ENCODE measurements at places on chromosomes 7 and 10. TPM values are rescaled to one million over a fixed set of nuclear protein-coding genes. Genes with fewer than 3 reads are reported as not detected.

DNA sequence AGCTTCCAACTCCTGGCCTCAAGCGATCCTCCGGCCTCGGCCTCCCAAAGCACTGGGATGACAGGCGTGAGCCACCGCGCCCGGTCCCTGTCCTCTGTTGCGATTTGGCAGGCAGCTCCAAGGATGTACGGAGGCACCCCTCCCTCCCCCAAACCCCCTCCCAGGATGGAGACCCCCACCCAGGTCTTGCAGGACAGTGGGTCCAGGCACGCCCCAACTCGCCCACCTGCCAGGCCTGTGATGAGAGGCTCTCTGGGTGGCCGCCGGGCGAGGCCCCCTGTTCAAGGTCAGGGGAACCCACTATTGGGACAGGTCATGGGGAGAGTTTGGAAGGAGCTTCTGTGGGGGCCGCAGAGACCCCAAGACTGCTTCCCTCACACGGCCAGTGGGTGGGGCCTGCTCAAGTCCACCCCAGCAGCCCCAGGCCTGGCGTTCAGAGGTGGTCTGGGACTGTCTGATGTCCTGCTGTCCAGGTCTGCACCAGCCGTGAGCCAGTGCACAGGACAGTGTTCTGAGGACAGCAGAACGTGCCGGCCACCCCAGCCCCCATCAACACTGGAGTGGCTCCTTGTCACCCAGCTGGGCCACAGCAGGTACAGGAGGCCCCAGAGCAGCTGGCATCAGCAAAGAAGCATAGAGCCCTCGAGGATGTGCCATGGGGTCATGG is 2.5 kb downstream of the ADAP1 start:
- DNase-seq = no peak

- no peak for DNase-seq
Measured at GRCh38 chr10:128528781-128529180, 402.6 kb upstream of the MKI67 start.

AMPH gene
- not detected for total RNA-seq

- no peak for DNase-seq
Measured at GRCh38 chr10:79061441-79062315, 7.1 kb upstream of the ZMIZ1 start.

ADAMTS14 gene
- not detected for total RNA-seq

DNA sequence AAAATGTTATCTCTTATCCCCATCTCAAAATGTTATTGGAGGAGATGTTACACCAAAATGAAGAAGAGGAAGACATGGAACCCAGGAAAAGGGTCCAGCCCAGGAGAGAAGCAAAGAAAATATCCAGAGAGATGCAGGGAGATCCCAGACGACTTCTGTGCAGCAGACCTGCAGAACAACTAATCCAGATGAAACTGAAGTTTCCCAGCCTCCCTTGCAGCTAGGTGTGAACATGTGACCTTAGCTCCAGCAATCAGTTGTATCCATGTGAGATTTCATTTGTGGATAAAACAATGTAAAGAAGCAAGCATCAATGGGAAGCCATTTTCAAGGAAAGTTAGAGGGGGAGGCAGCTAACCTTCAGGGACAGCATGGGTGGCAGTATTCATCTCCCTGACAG is 55.8 kb upstream of the NANOS1 start:
- DNase-seq = no peak

- no peak for DNase-seq
Measured at GRCh38 chr10:110471566-110472139, 26.1 kb upstream of the DUSP5 start.

DNA sequence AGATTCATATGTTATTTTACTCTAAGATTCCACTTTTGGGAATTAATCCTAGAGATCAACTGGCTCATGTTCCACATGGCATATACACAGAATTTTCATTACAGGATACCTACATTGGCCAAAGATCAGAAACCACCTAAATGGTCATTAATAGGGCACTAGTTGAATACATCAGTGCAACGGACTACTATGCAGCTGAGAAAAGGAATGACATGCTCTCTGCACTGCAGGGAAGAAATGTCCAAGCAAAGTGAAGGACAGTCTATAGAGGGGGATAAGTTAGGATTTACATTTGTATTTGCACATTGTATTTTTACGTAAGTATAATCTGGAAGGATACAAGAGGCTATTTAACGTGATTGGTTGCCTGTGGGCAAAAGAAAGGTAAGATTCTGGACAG is 67.7 kb upstream of the PRLHR start:
- DNase-seq = no peak

- DNase-seq = no peak
Measured at GRCh38 chr10:104903433-104903832, 262.3 kb downstream of the SORCS3 start.

DNA sequence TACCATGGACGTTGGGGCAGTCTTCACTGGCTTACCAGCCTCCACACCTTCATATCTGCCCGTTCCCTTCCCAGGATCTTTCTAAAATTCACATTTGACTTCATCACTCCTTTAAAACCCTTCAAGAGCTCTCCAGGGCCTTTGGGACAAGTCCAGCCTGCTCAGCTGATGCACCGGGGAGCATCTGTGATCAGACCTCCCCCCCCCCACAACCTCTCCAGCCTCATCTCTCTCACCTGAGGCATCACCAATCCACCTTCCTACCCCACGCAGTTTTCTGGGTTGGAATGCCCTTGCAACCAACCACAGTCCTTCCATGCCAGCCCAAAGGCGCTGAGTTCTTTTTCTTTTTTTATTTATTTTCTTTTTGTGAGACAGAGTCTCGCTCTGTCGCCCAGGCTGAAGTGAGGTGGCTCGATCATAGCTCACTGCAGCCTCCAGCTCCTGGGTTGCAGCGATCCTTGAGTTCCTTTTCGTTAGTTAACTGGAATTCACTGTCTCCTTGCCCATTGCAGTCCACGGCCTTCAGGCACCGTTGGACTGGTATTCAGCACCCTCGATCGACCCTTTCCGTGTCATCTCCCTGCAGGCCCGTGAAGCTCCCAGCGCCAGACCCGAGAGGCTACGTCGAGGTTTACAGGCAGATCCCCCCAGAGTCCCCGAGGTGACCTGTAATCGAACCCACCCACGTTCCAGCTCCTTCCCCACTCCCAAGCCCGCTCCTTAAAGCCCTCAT is 654 bp downstream of the ALKBH4 start:
- no peak for DNase-seq

GRCh38 chr7:5448378-5449037 is 24.9 kb upstream of the TNRC18 start:
- DNase-seq = no peak

OPN1SW gene
- not detected for total RNA-seq

- DNase-seq = no peak
Measured at GRCh38 chr7:158366346-158366745, 221.3 kb downstream of the PTPRN2 start.

DNA sequence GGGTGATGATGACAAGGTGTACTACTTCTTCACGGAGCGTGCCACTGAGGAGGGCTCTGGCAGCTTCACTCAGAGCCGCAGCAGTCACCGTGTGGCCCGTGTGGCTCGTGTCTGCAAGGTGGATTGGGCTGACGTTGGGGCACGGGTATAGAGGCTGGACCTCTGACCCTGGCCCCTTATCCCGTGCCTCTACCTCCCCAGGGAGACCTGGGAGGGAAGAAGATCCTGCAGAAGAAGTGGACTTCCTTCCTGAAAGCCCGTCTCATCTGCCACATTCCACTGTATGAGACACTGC is 8.4 kb downstream of the MRPL43 start:
- DNase-seq = no peak

DNA sequence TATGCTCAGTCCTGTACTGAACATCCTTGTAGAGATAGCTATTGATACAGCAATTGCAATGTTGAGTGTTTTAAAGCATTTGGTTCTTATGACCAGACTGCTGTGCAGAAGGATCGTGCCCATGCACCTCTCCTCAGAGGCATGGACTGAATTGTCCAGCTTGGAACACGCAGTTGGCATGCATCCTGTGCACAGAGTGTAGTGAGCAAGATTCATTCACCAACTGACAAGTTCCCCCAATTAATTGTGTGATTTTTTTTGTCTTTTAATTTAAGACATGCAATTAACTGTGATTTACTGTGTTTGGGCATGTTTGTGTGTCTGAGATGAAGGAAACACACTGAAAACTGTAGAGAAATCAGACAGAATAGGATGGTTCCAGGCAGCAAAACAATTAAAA is 323.7 kb downstream of the CDK14 start:
- no peak for DNase-seq

All from activated CD4-positive, alpha-beta T cell treated with anti-CD3 and anti-CD28 coated beads, Interleukin-2, amount 10 ng/mL, durations not matched to agents 7 days and 5 days (primary cell).